Stimulated activated CD8-positive, alpha-beta memory T cell treated with anti-CD3 and anti-CD28 coated beads, Interleukin-2, amount 100 ng/mL, for 1 hour (primary cell): ENCODE measurements at places on chromosomes 3 and 15.

GRCh38 chr3:62585861-62586260, 212.5 kb upstream of the FEZF2 start:
- DNase-seq, result no peak

GRCh38 chr3:128366652-128367051, 100.0 kb downstream of the DNAJB8 start:
- DNase-seq, result no peak

- no peak for DNase-seq
Measured at GRCh38 chr15:85619992-85620689, 174.6 kb downstream of the KLHL25 start.

DNA sequence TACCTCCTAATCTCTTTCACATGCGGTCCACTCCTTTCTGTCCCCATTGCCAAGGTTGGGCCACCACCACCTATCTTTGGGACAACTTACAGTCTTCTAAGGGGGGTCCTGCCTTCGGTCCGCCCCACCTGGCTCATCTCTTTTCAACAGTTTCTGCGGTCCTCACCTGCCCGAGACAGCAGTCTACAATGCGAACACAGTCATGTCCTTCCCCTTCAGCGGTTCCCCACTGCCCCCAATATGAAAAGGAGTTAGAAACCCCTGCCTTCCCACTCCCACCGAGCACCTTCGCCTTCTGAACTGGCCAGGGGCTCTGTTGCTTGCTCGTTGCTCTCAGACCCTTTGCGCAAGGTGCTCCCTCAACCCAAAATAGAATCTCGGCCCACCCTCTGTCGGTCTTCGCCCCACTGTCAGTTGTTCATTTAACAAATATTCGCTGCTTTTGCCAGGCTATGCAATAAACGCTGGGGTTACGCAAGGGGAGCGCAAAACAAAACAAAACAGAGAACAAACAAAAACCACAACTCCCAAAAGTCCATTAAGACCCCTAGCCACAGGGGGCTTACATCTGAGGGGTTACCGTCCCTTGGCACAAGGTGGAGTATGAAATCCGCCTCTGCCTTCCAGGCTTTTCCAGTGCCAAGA, 611 bp upstream of the FANCI start:
- DNase-seq, result no peak

GRCh38 chr15:66997212-66997611, 68.2 kb upstream of the SMAD3 start:
- no peak for DNase-seq
